ENCODE measurements at places on chromosomes 4 and X. TPM values are rescaled to one million over a fixed set of nuclear protein-coding genes. Genes with fewer than 3 reads are reported as not detected.

DIPK2B gene
- 25.3 TPM for total RNA-seq

FAM236D gene
- not detected for total RNA-seq

CFAP99 gene
- total RNA-seq: 1.5 TPM

NEUROG2 gene
- total RNA-seq: not detected

RBMXL3 gene
- not detected for total RNA-seq

MUC7 gene
- not detected for total RNA-seq

MAGEC2 gene
- not detected for total RNA-seq

MAGEB1 gene
- total RNA-seq: not detected

- no peaks in the 10 kb centered on the region for H3K36me3 ChIP-seq
- H3K27ac ChIP-seq: peak overlapping the region; percentile 68
- no peaks in the 10 kb centered on the region for H3K27me3 ChIP-seq
- DNase-seq: no peak
- no peak overlapping the region for H3K4me3 ChIP-seq
Observed at GRCh38 chr4:10030972-10031667, 9.8 kb upstream of the SLC2A9 start.

DNA sequence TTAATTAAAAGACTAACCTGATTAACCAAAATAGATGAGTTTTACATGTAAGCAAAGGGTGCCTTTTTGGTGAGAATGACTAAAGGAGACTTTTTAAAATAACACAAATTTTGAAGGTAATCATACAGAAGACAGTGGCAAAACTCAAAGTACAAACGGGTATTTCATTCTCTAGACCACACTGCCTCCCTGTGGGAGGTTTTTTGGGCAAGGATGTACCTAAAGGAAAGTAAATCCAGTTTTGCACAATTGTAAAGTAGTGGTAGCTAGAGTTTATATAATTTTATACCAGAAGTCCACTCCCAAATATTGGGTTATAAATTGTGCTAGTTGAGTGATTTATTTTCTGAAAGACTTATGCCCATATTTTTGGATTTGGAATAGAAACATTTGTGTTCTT lies 201.0 kb downstream of the PAPSS1 start:
- no peak overlapping the region for H3K27ac ChIP-seq
- H3K4me1 ChIP-seq: no peaks in the 10 kb centered on the region
- H3K4me3 ChIP-seq: no peak overlapping the region
- H3K36me3 ChIP-seq: no peaks in the 10 kb centered on the region
- H3K27me3 ChIP-seq: no peaks in the 10 kb centered on the region

- no peaks in the 10 kb centered on the region for H3K4me1 ChIP-seq
- no peaks in the 10 kb centered on the region for H3K36me3 ChIP-seq
- no peak within 1 kb of the TSS for H3K27ac ChIP-seq
- H3K27me3 ChIP-seq: no peaks in the 10 kb centered on the region
- DNase-seq: no peak
Observed at GRCh38 chr4:76035799-76036380, at the start of gene CXCL11. Gene CXCL11, minus strand, starts transcription at chr4:76036070. Its CDS starts 83 bp downstream, at chr4:76035987.

DNA sequence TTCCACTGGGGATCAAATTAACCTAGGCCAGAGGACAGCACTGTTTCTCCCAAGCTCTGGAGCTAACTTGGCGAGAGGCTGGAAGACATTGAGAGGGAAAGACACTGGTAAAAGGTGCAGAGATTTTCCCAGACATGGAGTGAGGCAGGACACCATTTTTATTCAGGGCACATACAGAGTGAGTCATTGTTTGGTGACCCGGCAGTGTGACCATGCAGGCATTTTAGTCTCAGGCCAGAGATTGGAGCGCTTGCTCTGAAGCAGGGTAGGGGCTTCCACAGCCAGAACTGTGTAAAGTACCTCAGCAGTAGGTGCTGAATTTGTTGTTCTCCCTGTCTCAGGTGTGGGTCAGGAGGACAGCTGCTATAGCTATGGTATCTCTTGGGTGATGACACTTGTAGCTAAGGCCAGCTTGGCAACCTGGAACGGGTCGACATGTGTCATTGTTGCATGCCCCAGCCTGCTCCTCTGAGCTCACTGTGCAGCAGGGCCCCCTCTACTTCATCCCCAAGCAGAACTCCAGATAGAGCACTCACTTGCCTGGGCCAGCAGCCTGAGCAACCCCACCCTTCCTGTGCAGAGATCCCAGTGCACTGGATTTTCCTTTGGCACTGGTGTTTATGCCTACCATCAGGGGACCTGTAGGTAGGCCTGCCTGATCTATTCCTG lies 79.8 kb upstream of the ATP8A1 start:
- no peaks in the 10 kb centered on the region for H3K4me1 ChIP-seq
- no peaks in the 10 kb centered on the region for H3K36me3 ChIP-seq
- no peak for DNase-seq
- H3K4me3 ChIP-seq: no peak overlapping the region
- H3K27ac ChIP-seq: no peak overlapping the region

GRCh38 chr4:53012738-53013137 lies 150.6 kb downstream of the RASL11B start:
- no peaks in the 10 kb centered on the region for H3K27me3 ChIP-seq
- H3K4me3 ChIP-seq: no peak overlapping the region
- H3K4me1 ChIP-seq: peaks cover 32% of the 10 kb centered on the region
- no peak for DNase-seq
- no peaks in the 10 kb centered on the region for H3K36me3 ChIP-seq

- H3K4me3 ChIP-seq: no peak overlapping the region
- H3K4me1 ChIP-seq: peaks cover 18% of the 10 kb centered on the region
- no peaks in the 10 kb centered on the region for H3K36me3 ChIP-seq
- no peak for DNase-seq
- no peaks in the 10 kb centered on the region for H3K27me3 ChIP-seq
- no peak overlapping the region for H3K27ac ChIP-seq
Observed at GRCh38 chr4:86484241-86484640, 109.9 kb upstream of the PTPN13 start.

DNA sequence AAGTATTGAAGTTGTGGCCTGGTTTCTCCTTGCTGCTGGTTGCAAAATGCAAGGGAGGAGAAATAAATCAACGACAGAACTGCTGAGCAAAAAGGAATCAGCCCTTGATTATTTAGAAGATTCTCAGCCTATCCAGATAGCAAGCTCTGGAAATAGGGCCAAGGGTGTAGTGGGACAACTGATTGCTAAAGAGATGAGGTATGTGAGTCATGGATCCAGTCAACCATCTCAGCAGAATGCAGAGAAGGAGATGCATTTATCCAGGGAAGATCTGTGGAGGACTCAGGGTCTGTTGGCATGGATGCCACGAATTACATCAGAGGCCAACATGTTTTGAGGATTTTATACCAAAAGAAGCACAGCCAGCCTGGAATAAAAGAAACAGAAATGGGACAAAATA lies 36.7 kb downstream of the FOXR2 start:
- H3K36me3 ChIP-seq: no peaks in the 10 kb centered on the region
- no peak overlapping the region for H3K4me3 ChIP-seq
- H3K27me3 ChIP-seq: no peaks in the 10 kb centered on the region
- no peaks in the 10 kb centered on the region for H3K4me1 ChIP-seq
- no peak overlapping the region for H3K27ac ChIP-seq

DNA sequence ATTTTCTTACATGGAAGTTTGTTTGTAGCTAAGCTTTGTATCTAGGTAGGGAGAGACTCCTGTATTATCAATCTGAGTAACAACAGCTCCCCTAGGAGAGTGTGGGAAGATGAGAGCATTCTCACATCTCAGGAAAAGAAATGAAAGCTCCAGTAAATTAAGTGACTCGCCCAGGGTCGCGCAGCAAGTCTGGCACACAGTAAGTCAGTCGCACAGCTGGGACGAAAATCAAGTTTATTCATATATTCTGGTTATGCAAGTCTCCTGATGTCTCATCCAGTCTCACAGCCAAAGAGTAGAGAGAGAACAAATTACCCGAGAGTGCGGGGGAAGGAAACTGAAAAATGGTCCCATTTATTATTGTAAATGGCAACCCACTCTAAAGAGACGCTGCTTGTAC lies 216.1 kb downstream of the STK32B start:
- no peaks in the 10 kb centered on the region for H3K36me3 ChIP-seq
- no peak overlapping the region for H3K27ac ChIP-seq
- H3K4me3 ChIP-seq: no peak overlapping the region
- no peak for DNase-seq
- no peaks in the 10 kb centered on the region for H3K4me1 ChIP-seq
- no peaks in the 10 kb centered on the region for H3K27me3 ChIP-seq

DNA sequence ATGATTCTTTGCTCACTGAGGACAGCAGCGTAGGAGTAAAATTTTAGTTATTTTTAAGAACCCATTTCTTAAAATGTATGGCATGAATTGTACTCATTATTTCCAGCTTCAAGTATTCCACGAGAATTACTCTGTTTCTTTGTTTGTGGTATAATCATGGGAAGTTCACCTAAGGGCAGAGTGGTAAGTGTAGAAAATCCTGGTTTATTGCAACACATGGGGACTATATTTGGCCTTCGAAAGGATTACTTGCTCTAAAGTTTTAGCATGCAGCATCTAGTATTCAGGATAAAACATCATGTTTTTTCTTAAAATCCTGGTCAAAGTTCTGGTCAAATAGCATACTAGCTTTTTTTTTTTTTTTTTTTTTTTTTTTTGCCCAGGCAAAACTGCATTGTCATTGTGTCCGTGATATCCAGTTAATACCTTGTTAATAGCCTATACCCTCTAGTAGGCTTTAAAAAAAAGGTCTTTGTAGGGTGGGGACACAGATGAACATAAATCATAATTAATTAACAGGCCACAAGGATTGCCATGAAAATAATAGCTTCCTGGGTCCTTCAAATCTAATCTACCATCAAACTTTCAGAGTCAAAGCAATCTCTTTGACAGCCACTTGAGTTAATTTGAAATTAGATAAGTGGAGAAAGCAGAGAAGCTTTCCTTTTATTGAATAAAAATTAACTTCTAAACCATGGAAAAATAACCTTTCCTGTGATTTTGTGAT lies 44.6 kb upstream of the VEGFC start:
- DNase-seq: no peak
- no peak overlapping the region for H3K4me3 ChIP-seq
- no peaks in the 10 kb centered on the region for H3K36me3 ChIP-seq
- H3K27me3 ChIP-seq: no peaks in the 10 kb centered on the region

DNA sequence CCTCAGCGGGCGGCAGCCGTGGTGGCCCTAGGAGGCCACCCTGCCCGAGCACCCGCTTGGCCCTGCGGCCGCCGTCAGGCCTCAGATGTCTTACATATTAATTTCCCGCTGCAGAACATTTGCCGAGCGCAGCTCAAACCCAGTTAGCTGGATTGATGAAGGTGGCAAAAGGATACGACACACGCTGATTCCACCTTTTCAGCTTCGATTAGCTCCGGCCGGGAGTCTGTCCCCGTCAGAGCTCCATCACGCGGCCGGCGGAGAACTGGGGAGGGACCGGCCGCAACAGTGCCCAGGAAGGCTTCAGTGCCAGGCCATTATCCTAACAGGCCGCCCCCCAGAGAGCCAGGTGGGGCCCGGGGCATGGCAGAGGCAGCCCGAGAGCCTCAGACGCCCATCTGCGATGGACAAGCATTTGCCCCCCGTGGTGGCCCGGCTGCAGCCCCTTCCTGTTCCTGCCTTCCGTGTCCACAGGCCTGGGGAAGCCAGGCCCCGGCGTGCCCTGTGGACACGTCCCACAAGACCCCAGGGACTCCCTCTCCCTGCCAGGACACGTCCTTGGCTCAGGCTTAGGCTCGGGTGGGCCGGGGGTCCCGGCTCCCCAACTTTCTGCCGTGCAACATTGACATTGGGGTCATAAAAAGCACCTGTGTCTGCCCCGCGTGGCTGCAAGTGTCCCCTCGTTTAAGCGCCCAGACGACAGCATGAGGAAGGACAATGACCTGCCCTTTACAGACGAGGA lies 133.8 kb upstream of the NKX1-1 start:
- H3K27me3 ChIP-seq: no peaks in the 10 kb centered on the region
- H3K4me1 ChIP-seq: peaks cover 3% of the 10 kb centered on the region
- no peaks in the 10 kb centered on the region for H3K36me3 ChIP-seq
- H3K27ac ChIP-seq: no peak overlapping the region

DNA sequence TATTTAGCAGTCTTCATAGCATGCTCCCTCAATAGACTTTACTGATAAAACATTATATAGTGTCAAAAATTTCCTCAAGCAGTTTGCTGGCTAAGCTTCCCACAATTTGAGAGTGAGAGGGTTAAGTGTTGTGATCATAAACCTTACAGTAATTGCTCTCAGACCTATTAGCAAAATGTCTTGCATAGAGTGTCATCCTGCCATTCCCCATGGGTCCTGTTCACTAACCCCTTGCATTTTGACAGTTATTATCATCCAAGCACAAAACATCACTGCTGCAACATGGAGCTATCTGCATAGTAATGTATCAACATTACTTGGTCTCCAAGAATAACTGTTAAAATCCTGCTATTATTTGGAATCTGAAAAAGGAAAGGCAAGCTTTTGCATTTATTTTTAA lies 196.1 kb upstream of the GK2 start:
- peaks cover 5% of the 10 kb centered on the region for H3K4me1 ChIP-seq
- peak overlapping the region; percentile 2 for H3K27ac ChIP-seq
- no peaks in the 10 kb centered on the region for H3K36me3 ChIP-seq
- DNase-seq: no peak
- H3K4me3 ChIP-seq: no peak overlapping the region
- no peaks in the 10 kb centered on the region for H3K27me3 ChIP-seq

DNA sequence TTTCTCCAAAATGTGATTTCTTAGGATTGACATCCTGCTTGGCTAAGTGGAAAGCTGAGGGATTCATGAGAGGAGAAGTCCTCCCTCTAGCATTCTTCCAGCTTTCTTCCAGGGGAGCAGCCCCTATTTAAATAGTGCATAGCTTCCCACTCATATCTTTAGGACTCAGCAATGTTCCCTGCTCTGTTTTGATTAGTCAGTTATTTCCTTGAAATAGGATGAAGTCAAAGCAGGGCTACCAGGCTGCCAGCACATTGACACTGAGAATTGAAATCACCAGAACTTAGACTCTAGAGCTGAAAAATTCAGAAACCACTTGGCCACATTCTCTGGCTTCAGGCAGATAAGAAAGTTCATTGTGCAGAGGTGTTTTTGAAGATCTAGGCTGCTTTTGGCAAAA lies 74.7 kb upstream of the SMAD1 start:
- no peaks in the 10 kb centered on the region for H3K27me3 ChIP-seq
- no peaks in the 10 kb centered on the region for H3K4me1 ChIP-seq

- no peak overlapping the region for H3K27ac ChIP-seq
- no peak for DNase-seq
- H3K4me1 ChIP-seq: no peaks in the 10 kb centered on the region
Observed at GRCh38 chr4:98919996-98920395, 8.9 kb downstream of the EIF4E start.

- no peaks in the 10 kb centered on the region for H3K4me1 ChIP-seq
- no peaks in the 10 kb centered on the region for H3K36me3 ChIP-seq
- H3K4me3 ChIP-seq: no peak overlapping the region
- DNase-seq: no peak
Observed at GRCh38 chr4:35548921-35549320, 695.4 kb downstream of the ARAP2 start.

DNA sequence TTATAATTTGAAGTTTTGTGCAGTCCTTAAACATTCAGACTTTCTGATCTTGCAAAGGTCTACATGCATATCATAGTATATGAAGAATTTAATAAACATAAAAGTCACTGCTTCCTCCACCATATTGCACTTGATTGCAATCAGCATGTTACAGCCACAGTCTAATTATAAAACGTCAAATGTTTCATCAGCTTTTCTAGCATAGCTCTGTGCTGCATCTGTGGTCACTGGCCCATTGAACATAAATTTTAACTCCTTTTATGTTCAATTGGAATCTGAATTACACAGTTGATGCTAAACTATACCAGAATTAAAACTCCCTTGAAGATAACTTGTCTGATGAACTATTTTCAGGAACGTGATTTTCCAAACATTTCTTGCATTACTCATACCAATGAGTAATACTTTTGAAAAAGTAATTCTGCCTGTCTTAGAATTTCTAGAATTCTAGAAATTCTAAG lies 329.1 kb downstream of the GALNTL6 start:
- H3K27ac ChIP-seq: no peak overlapping the region
- no peak overlapping the region for H3K4me3 ChIP-seq
- no peaks in the 10 kb centered on the region for H3K4me1 ChIP-seq
- DNase-seq: no peak
- no peaks in the 10 kb centered on the region for H3K36me3 ChIP-seq

Measured in esophagus muscularis mucosa (tissue), 4 donors.